ENCODE measurements at places on chromosomes 13 and 19.

DNA sequence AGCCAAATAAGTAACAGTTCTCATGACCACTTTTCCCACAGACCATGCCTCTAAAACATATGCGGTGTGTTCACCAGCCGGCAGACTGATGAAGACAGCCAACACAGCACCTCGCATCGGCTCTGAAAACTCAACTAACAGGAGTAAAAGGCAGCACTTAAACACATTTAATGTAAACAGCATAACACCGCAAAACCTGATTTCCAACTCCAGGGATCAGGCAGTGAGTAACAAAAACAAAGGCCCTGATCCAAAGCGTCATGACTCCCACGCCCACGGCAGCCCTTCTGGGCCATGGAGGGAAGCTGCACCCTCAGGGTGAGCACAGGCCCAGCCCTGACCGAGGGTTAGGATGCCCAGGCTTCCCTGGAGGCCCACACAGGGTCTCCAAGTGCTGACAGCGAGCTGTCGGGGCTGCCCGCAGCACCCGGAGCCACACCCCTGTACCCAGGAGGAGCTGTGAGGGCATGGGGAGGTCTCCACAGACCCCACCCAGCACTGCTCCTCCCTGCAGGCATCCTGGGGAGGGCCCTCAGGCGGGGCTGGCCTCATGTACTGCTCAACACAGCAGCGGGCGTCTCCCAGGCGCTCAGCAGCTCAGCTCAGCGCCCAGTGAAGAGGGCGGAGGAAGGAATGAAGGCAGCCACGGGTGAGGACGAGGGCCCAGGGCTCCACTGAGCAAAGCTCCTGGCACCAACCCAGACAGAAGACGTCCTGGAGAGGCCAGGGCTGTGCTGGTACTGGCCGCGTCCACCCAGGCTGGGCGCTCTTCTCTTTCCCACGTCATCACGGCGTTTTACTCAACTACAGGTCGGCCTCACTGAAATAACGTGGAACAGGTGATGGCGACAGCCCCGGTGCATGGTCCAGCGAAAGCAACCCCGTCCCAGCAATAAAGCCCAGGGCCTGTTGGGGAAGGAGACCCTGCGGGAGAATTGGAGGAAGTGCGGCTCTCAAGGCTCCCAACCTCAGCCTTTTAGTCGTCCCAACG, 53.7 kb downstream of the RASA3 start:
- DNase-seq = no peak

DNA sequence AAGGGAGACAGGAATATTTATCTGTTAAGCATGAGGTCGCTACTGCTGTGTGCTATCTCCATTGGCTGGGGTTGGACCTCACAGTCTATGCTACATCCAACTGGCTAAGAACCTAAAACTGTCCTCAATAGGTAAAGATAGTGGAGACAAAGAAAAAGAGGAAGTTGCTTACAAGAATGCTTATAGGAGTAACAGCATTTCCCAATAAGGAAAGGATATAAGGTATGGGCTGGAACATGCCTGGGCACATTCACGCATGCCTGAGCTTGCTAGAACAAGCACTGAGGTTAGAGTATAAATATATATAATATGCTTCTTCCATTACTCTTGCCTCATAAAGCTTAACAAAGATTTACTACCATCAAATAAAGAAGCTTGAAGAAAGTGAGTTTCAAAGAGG, 47.9 kb upstream of the CEACAM21 start:
- DNase-seq = no peak

- DNase-seq = no peak
Observed at GRCh38 chr13:49351871-49352270, 92.0 kb downstream of the CAB39L start.

DNA sequence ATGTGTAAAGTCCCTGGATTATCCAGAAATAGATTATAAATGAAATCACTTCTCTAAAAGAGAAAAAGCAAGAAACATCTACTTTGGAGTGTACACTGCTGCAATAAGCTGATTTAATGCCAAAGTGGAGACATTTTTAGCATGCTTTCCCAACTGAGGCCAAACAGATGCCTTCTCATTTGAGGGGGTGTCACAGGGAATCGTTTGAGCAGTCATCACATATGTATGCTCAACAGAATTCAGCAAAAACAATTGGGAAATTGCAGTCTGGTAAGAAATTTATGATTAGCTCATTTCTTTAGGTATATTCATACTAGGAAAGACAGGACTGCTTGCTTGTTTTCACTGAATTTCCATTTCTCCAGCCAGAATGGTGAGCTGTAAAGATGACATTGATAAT, 27.3 kb upstream of the TPP2 start:
- no peak for DNase-seq

- no peak for DNase-seq
Observed at GRCh38 chr13:94353167-94353710, 126.2 kb downstream of the DCT start.

- peak; percentile 35 for DNase-seq
Observed at GRCh38 chr19:33052352-33052972, 12.2 kb downstream of the RHPN2 start.

GRCh38 chr13:109910194-109910593, 123.8 kb upstream of the IRS2 start:
- no peak for DNase-seq

- peak; percentile 81 for DNase-seq
Observed at GRCh38 chr13:96020155-96020575, 33.0 kb downstream of the UGGT2 start.

DNA sequence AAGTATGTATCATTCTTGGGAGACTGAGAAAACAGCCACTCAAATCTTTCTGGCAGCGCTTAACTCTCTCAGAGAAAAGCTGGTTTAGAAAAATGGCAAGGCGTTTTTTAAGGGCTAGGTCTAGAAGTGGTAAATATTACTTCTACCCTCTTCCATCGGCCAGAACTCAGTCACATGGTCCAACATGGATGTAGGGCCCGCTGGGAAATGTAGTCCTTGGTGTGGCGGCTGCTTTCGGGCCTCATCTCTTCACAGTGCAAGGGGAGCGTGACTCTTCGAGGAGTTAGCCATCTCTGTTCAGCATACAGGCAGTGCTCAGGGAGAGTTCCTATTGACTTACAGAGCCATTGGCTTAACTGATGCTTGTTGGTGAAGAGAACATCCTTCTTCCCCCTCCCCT, 6.3 kb downstream of the VSTM2B start:
- no peak for DNase-seq

DNA sequence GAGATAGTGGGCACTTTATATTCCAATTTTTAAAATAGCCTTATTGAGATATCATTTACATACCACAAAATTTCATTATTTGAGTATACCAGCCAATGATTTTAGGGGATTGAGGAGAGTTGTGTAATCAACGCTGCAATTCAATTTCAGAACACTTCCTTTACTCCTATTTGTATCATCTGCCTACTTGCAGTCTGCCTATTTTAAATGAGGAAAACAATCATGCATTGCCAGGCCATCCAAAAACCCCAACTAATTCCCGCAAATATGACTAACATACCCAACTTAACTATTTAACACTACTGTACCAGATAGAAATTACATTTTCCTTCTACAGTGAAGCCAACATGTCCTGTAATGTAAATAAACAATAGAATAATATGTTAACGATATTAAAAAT, 26.7 kb downstream of the CAB39L start:
- DNase-seq = no peak

- DNase-seq = no peak
Observed at GRCh38 chr19:17841371-17841809, 6.4 kb downstream of the JAK3 start.

- peak; percentile 47 for DNase-seq
Observed at GRCh38 chr19:35592226-35592625, 6.3 kb downstream of the PMIS2 start.

DNA sequence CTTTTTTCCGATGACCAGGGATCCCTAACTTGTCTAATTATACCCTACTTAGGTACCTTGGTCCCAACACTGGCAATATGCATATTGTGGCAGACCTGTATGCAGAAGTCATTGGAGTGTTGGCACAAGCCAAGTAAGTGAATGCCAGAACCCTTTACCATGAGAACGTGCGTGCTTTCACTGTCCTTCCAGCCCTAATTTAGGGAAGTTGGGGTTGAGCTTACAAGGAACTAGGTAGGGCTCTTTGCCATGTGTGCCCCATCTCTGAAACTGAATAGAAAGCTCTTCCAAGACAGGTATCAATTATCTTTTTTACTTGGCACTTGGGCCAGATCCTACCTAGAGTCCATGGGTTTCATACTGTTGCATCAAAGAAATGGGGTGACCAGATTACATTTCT, 93.2 kb downstream of the FRY start:
- DNase-seq = no peak

GRCh38 chr19:18173054-18173571, 500 bp upstream of the IFI30 start:
- no peak for DNase-seq

GRCh38 chr13:101942535-101943157, 459.2 kb downstream of the FGF14 start:
- DNase-seq = no peak

- DNase-seq = no peak
Observed at GRCh38 chr13:74015137-74015536, 119.1 kb downstream of the KLF12 start.

GRCh38 chr13:48593536-48593935, 60.2 kb upstream of the CYSLTR2 start:
- DNase-seq = no peak

GRCh38 chr19:41427647-41428480, 690 bp upstream of the B3GNT8 start:
- DNase-seq = no peak

- DNase-seq = no peak
Observed at GRCh38 chr19:56314018-56314380, 640 bp downstream of the ZSCAN5A start.

DNA sequence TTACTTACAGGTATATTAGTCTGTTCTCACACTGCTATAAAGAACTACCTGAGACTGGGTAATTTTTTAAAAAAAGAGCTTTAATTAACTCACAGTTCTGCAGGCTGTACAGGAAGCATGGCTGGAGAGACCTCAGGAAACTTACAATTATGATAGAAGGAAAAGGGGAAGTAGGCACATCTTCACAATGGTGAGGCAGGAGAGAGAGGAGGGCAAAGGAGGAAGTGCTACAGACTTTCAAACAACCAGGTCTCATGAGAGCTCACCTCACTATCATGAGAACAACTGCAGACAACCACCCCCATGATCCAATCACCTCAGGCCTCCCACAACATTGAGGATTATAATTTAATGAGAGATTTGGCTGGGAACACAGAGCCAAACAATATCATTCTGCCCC, 511.7 kb downstream of the SLITRK6 start:
- no peak for DNase-seq

GRCh38 chr13:36294096-36294495, 3.5 kb downstream of the CCDC169 start:
- DNase-seq = no peak

DNA sequence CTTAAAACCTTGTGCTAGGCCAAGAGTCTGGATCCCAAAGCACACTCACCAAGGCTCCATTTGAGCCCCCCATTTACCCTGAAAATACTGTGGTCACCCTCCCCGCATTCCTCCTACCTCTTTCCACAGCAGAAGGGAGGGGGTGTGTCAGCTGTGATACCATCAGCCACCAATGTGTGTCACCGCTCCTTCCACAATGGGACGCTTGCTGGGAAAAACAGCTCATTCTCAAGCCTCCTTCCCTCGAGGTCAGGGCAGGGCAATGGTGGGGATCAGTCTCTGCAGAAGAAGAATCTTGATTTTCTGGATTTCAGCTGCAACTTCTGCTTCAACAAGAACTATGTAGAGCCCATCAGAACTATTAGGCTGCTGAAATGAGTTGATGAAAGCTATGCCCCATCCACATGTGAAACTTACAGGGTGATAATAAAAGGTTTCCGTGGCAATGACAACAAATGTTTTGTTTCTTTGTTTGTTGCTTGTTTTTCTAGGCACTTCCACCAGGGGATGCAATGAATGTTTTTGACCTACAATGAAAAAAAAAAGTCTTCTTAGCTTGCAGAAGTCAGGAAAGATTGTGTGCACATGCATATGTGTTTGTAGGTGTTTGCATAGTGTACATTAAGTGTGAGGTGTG, 26.4 kb upstream of the ZNF507 start:
- no peak for DNase-seq

DNA sequence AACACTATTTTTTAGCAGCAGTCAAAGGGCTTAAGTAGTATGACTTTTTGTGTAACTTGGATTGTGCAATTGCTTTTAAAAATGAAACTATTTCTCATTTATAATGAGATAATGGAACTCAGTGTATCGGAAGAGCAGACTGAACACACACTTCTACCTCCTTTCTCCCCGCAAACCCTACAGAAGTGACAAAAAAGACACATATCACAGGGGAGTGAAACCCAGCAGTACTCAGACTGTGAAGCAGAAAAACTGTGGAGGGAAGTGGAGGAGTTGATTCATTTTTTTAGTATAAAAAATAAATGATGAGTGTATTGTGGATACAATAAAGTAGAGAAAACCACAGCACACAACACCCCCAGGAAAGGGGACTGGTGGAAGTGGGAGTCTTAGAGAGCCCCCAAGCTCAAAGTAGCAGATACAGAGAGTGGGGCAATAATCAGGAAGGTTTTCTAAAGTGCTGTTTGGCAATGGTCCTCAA, 9.7 kb downstream of the LPAR6 start:
- no peak for DNase-seq

- no peak for DNase-seq
Observed at GRCh38 chr13:51175639-51176038, 46.6 kb upstream of the FAM124A start.

- DNase-seq = no peak
Observed at GRCh38 chr13:45728759-45729158, 26.6 kb downstream of the CBY2 start.

GRCh38 chr13:100254002-100254401, 165.1 kb downstream of the PCCA start:
- no peak for DNase-seq

- DNase-seq = no peak
Observed at GRCh38 chr19:47111006-47111621, 2.5 kb downstream of the ZC3H4 start.

GRCh38 chr13:37326334-37326733, 220.9 kb upstream of the CSNK1A1L start:
- DNase-seq = no peak

- DNase-seq = no peak
Observed at GRCh38 chr13:21883713-21884112, 212.8 kb downstream of the FGF9 start.

DNA sequence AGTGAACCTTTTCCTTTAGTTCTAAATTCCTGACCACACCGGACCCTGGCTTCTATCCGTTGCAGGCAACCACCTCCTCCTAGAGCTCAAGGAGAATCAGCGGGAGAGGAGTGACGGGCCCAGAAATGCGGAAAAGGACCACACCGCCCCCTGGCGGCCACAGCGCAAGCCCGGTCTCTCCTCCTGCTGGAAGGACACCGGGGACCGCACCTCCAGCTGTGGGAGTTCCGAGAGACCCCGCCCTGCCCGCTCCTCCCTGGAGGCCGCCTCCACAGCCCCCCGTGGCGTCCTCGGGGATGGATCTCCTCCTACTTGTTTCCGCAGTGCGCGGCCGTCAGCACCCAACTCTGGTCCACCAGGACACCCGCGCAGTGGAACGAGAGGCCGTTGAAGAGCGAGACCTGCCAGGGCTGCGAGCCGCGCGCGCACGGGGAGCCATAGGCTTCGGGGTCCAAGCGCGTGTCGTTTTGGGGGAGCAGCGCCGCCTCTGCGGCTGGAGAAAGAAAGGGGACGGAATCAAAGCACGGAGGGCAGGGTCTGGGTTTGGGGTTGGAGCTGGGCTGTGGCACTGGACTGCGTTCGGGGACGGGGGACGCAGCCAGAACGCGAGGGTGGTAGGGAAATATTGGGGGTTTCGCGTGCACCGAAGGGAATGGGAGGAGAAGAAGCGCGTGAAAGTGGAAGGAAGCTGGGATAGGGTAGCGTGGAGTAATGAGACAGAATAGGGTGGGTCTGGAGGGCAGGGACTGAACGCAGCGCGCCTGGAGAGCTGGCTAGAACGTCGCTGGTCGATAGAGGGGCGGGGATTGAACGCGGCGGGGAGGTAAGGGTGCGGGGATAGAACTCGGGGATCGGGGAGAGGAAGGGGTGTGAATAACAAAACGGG, 2.5 kb downstream of the KLK10 start:
- DNase-seq = peak; percentile 40
